ENCODE measurements at places on chromosomes 4 and X.

- no peak for DNase-seq
Observed at GRCh38 chr4:121936101-121936500, 15.8 kb downstream of the TRPC3 start.

DNA sequence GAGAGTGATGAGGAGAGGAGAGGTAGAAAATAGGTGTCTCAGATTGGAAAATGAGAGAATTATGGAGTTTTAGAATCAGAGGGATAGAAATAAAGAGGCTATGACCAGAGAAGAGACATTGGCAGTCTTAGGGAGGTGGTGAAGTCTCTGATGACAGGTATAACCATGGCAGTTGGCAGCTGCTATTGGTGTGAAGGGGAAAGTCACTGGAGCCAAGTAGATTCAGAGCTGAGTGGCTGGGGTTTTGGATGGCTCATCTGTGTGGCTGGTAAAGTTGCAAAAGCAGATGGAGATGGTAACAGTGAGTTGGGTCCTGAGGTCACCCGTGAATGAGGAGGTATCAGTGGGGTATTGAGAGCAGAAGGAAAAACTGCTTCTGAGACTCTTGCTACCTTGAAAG lies 46.5 kb downstream of the ANAPC4 start:
- DNase-seq, result no peak

DNA sequence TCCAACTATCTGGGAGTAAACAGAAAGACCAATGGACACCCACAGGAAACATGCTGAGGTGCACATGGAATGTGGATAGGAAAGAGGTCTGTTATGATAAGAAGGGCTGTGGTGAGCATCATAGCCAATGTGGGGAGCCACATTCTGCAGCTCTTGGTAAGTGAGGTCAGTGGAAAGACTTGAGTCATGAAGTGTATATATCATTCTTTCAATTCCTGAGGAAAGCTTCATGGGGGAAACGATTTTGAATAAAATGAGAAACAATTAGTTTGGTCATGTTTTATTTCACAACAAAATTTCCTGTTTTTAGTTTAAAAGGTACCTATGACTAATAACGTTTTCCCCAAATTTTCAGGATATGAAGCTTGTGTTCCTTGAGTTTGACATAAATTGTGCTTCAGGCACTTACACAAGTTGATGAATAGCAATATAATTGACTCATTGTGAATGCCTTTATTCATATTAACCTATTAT lies 41.4 kb upstream of the RASSF6 start:
- no peak for DNase-seq

GRCh38 chr4:101037938-101038413 lies 309.4 kb downstream of the PPP3CA start:
- DNase-seq, result peak; percentile 26

DNA sequence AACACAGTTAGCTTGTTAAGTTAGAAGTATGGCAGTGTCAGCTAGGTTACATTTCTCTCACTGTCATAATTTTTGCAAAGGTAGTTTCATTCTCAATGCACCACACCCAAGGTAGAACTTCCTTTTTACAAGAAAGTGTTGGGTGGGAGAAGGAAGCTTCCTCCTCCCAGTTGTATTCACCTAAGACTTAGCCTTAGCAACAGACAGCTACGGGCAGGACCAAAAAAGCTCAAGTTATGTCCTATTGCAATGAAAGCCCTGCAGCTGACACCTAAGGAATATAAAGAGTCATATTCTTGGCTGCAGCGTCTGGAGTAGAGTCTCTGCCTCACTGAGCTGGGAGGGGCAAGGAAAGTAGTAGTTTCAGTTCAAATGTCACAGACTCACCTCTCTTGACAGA lies 25.1 kb upstream of the PRDM8 start:
- DNase-seq, result peak; percentile 67

DNA sequence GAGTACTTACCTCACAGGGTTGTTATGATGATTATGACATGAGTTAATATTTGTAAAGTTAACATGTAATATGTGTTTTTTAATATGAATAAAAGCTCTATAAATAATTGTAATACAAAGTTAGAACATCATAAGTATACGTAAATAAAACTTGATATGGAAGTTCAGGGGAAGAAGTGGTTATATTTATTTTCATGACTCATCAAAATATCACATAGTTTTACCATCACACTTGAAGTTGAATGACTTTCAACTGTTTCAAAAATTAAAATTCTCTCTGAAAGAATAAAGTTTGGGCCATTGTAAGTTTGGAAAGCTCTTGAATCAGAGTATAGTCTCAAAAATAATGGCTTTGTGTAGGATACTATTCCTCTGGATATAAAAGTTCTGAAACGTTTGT lies 8.3 kb downstream of the SH2D1A start:
- DNase-seq, result no peak

DNA sequence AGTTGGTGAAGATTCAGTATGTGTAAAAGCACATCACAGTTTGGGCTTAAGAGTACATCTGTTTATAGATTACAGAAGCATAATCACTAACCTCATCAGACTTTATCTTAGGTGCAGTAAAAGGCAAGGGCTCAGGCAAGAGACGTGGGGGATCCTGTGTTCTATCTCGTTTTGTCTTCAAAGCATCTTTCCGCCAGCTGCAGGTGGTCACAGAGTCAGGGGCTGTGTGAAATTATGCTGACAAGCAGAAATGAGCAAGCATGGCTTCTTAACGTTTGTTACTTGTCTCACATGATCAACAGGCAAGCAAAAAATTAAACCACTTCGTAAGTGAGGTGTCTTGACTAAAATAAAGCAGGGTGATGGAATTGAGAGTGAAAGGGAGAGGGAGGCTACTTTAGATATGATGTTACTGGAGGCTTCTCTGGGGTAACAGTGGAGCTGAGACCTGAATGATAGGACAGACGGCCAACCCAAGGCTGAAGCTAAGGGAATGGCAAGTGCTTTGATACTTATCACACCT lies 1.4 kb upstream of the TEC start:
- DNase-seq, result no peak

GRCh38 chrX:12423346-12423745 lies 285.1 kb downstream of the FRMPD4 start:
- no peak for DNase-seq

DNA sequence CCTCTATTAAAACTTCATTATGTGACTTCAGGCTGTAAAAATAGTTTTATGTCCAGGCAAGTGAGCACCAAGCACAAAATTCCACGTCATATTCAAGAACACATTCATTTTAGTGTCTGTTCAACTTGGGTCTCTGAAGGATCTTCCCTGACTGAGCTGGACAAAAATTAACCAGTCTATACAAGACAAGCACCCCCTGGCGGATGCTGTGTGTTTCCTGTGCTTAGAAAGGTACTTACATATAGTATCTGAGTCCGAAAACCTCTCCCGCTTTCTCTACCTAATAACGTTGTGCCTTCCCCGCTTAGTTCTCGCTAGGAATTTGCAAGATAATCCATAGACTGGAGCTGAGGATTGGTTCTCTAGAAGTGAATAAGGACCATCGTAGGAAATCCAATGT lies 2214.5 kb upstream of the TENM3 start:
- DNase-seq, result no peak

- no peak for DNase-seq
Observed at GRCh38 chr4:173420324-173420752, 21.4 kb upstream of the SCRG1 start.

- DNase-seq, result no peak
Observed at GRCh38 chr4:70979445-70980008, 13.9 kb upstream of the DCK start.

GRCh38 chrX:68428431-68428830 lies 4.9 kb downstream of the OPHN1 start:
- no peak for DNase-seq

GRCh38 chr4:146585761-146586333 lies 52.8 kb upstream of the POU4F2 start:
- no peak for DNase-seq

GRCh38 chrX:42837747-42838146 lies 59.8 kb upstream of the PPP1R2C start:
- no peak for DNase-seq

- DNase-seq, result no peak
Observed at GRCh38 chr4:52111995-52112394, 60.9 kb downstream of the SPATA18 start.

- no peak for DNase-seq
Observed at GRCh38 chrX:16427668-16428067, 222.3 kb upstream of the S100G start.

DNA sequence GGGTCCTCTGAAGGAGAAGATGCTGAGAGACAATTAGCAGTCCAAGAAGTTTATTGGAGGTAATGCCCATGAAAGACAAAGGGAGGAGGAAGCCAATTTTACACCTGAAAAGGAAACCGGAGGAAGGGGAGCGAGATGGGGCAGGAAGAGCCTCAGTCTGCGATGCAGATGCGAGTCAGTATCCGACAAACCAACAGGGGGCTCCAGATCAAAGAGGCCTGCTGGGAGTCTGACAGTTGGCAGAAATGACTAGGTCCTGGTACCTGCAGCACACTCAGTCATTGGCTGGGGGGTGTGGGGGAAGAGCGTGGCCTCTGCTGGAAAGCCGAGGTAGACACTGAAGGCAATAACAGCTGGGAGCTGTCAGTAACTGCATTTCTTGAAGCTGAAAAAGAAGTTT lies 231.1 kb upstream of the CENPE start:
- DNase-seq, result no peak

- DNase-seq, result no peak
Observed at GRCh38 chr4:149987330-149988086, 90.7 kb upstream of the DCLK2 start.

- no peak for DNase-seq
Observed at GRCh38 chr4:47372561-47372960, 90.9 kb downstream of the COMMD8 start.

DNA sequence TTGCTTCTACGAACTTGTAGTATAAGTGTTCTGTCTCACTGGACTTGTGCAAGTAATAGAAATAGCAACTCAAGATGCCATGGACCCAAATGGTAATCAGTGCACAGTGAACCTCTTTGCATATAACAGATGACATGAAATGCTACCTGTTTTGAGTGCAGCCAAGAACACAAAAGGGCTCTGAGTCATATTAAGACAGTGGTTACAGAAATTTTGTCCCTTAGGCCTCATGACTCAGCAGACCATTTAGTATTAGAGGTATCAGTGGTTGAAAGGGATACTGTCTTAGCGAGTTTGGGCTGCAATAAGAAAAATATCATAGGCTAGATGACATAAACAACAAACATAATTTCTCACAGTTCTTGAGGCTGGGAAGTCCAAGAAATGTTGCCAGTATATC lies 502.9 kb upstream of the PCDH10 start:
- no peak for DNase-seq

GRCh38 chr4:174613979-174614378 lies 91.7 kb upstream of the HPGD start:
- DNase-seq, result no peak

DNA sequence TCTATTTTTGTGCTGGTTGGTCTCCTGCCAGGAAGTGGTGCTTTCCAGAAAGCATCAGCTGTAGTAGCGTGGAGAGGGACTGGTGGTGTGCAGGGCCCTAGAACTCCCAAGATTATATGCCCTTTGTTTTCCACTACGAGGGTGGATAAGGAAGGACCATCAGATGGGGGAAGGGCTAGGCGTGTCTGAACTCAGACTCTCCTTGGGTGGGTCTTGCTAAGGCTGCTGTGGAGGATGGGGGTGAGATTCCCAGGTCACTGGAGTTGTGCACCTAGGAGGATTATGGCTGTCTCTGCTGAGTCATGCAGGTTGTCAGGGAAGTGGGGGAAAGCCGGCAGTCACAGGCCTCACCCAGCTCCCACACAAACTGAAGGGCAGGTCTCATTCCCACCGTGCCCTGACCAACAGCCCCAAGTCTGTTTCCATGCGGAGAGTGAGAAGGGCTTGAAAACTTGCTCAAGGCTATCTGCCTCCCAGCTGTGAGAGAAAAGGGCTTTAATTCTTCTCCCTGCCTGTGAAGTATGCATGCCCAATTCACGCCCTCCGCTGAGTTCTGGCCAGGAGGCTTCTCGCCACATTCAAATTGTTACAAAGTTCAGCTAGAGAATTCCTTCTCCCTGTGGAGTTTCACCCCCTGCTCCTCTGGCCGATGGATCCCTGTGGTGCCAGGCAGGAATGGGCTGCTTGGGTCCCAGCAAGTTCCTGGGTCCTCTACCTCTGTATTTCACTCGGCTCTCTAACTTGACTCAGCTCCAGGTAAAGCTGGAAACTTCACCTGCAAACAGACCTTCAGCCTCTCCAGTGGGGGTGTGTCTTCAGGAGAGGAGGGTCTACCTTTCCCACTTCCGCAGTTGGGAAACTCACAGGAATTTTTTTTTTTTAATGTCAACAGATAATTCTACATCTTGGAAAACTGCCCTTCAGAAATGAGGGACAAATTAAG lies 7.7 kb upstream of the CSTF2 start:
- DNase-seq, result no peak

DNA sequence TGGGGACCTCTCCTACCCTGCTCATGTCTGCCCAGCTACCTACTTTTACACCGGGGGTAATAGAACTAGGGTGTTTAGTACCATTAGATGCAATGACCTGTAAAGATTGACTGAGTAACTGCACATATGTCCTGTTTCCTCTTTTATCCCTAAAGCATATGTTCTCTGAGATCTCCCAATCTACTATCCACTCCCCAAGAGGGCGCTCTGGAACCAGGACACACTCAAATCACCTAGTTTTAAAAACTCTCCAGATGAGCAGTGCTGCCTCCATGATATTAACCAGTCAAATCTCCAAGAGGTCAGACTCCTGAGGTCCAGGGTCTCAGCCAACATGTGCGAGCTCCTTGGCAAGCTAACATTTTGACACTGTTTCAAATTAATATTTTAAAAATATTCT lies 87.0 kb upstream of the TSPAN5 start:
- no peak for DNase-seq

DNA sequence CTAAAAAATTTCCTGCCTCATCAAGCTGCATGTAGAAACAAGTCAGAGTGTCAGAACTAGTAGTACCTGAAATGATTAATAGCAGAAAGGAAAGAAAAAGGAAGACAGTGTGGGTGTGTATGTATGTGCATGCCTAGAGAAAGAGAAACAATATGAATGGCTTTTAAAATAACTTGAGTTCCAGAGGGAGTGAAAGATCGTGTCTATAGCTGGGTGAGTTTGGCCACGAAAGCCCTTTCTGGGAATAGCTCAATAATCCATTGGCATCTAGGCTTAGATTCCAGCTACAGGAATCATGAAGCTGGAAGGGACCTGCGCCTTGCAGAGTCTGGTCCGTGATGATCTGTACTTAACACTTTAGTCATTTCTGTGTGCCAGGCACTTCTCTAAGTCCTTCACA lies 195.6 kb downstream of the RAPGEF2 start:
- no peak for DNase-seq

GRCh38 chr4:11079171-11079570 lies 349.5 kb downstream of the HS3ST1 start:
- no peak for DNase-seq

DNA sequence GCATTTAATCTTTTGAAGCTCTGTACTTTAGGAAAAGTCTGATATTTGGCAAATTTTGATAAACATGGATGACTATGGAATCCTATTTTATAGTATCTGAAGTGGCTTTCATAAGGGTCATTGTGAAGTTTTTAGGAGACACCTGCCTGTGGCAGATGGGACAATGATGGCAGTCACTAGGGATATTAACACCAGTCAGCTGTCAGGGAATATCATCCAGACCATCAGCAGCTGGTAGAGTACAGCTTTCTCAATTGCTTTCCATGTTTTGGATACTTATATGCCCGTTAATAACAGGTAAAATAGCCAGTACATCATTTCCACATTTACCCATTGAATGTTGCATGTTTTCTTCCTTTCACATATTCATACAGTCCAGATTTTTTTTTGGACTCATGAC lies 39.1 kb downstream of the NPNT start:
- no peak for DNase-seq

All from CD4-positive, alpha-beta T cell treated with Interleukin-15 for 4 hours (primary cell).